ENCODE measurements at places on chromosomes 4 and X.

GRCh38 chr4:140059159-140059558, 94.8 kb downstream of the MAML3 start:
- no peak for DNase-seq

DNA sequence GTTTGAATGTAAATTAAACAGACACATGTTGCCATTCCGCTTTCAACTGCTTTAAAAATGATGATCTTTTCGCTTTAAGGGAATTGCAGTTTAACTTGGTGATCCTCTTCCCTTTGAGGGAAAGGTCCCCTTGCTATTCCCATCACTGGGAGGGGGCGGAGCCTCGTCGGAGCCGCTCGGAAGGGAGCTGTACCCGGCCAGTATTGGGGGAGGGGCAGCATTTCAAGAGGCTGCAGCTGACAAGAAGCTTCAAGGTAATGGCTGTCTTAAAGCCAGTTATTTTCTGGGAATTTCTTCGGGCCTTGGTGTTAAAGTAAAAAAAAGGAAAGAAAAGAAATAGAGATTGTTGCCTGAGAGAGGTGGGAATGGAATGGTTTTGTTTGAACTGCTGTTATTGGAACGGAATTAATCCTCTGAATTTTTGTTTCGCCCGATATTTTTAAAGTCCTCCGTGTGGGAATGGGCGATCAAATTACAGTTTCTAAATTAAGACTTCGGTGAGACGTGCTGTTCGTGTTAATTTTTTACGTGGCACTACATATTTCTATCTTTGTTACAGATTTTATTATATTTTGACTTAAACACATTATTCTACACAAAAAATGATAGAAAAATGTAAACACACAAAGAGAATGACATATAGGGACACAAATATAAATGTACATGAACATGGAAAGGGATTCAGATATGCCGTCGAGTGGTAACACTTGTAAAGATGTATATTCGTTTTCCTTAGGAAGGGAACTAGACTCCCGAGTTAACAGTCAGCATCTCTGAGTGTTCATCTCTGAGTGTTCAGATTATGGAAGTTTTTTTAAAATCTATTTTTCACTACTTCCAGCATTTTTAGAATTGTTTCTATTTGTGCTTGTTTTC, 9.2 kb downstream of the PWWP3B start:
- DNase-seq, result no peak

- DNase-seq, result peak; percentile 46
These were observed at the start of gene USP51 for GRCh38 chrX:55489314-55490009. Gene USP51 (minus strand): TSS chrX:55489848. CDS start chrX:55488939, 909 bp downstream.

- no peak for DNase-seq
These were observed 18.4 kb upstream of the DDX60 start for GRCh38 chr4:168336837-168337549.

- DNase-seq, result no peak
These were observed 113.0 kb downstream of the ANAPC10 start for GRCh38 chr4:144985014-144985413.

GRCh38 chrX:47540754-47541538, 20.1 kb upstream of the ARAF start:
- peak; percentile 94 for DNase-seq

DNA sequence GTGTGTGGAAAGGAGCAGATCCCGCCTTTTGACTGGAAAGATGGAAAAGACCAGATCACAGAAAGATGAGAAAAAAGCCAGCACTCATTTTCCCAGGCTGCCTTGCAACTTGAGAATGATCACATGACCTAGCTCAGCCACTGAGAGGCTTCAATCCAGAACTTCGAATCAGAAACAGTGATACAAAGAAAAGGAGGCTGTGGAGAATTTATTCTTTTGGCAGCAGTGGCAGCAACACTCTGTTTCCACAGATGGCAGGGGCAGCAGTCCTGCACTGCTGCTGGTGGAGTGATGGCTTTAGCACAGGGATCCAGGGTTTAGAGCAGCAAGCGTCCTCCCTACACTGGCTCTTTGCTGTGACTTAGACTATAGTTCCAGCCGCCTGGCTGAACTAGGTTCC, 77.8 kb upstream of the SH3RF1 start:
- no peak for DNase-seq

GRCh38 chr4:129668092-129668491, 572.1 kb downstream of the C4orf33 start:
- no peak for DNase-seq

GRCh38 chr4:65515646-65516045, 154.6 kb downstream of the EPHA5 start:
- no peak for DNase-seq

DNA sequence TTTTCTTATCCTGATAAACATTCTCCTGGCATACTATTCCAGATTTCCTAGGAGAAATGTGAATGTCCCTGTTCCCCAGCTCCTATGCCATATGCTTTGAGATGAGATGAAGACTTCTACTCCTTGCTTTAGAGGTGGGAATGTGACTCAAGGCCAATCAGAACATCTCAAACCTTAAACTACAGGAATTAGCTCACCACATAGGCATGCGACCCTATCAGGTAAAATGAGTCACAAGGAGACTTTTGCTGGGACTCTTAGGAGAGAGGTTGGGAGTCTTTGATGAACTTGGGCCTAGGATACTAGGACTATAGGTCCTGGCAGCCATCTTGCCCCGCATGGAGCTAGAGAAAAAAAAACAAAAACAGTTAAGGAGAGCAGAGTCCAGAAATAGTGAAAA, 5.8 kb upstream of the USO1 start:
- DNase-seq, result no peak

- peak; percentile 67 for DNase-seq
These were observed 29.7 kb downstream of the SYNPO2 start for GRCh38 chr4:118918388-118918787.

GRCh38 chr4:13248621-13249298, 235.4 kb downstream of the RAB28 start:
- peak; percentile 7 for DNase-seq

DNA sequence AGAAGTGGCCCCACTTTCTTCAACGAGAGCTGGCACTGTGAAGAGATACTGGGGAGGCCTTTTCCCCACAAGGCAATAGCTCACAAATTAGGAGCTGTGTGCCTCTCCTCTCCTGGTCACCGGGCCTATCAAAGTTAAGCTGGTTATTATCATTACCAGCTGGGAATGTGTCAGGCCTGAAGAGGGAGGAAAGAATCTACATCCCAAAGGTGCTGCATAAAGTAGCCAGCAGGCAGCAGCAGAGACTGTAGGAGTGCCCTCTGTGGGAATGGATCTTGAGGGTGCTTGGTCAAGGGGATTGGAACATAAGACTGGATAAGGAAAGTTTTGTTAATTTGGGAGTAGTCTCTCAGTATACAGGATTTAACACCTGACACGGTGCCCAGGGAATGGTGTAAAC, 9.1 kb upstream of the TMPRSS11D start:
- DNase-seq, result peak; percentile 17

DNA sequence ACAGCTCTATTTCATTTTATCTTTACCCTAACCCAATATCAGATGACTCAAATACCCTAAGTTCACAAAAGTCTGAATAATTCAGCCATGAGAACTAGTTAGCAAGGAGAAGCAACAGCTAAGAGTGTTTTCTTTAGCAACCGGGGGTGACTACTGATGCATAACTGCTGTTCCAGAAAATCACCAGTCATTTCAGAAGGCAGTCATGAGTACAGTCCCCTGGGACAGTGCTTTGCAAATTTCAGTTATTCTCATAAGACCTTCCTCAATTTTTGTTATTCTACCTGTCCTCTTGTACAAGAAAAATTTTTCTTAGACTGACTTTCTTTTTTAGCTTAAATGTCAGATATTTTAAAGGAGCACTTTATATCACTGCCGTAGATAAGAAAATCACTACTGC, 16.4 kb downstream of the BANK1 start:
- DNase-seq, result no peak

GRCh38 chrX:12446342-12447075, 308.2 kb downstream of the FRMPD4 start:
- DNase-seq, result no peak
